Pancreas (tissue), 10 donors: ENCODE measurements at places on chromosomes 2 and 18.

- H3K36me3 ChIP-seq, result no peaks in the 10 kb centered on the region
- DNase-seq, result no peak
- H3K4me1 ChIP-seq, result no peaks in the 10 kb centered on the region
- no peaks in the 10 kb centered on the region for H3K27me3 ChIP-seq
- no peak overlapping the region for H3K27ac ChIP-seq
- peak overlapping the region; percentile 8 for H3K4me3 ChIP-seq
These were observed 88.8 kb downstream of the ZCCHC2 start for GRCh38 chr18:62611453-62612288.

- H3K27ac ChIP-seq, result no peak overlapping the region
- DNase-seq, result no peak
- H3K4me1 ChIP-seq, result no peaks in the 10 kb centered on the region
- H3K36me3 ChIP-seq, result no peaks in the 10 kb centered on the region
- H3K4me3 ChIP-seq, result no peak overlapping the region
These were observed 15.5 kb downstream of the SCTR start for GRCh38 chr2:119508756-119509155.

DNA sequence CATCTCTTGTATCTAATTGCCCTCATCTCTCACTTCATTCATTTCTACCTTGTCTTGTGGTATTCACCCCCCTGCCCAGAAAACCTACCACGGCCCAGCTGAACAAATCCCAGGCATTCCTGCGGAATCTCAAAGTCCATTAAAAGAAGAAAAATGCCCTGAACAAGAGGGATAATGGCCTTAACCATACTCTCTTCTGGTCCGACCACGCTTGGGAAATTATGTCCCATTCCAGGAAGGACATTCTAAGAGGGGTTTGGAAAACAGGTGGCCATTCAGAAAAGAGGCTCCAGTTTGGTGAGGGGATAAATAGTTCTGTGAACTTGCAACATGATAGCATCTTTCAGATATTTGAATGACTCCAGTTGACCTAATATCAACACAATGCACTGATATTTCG, 349.9 kb upstream of the ZNF521 start:
- no peak overlapping the region for H3K4me3 ChIP-seq
- no peaks in the 10 kb centered on the region for H3K27me3 ChIP-seq
- H3K36me3 ChIP-seq, result no peaks in the 10 kb centered on the region
- no peak overlapping the region for H3K27ac ChIP-seq
- H3K4me1 ChIP-seq, result no peaks in the 10 kb centered on the region

DNA sequence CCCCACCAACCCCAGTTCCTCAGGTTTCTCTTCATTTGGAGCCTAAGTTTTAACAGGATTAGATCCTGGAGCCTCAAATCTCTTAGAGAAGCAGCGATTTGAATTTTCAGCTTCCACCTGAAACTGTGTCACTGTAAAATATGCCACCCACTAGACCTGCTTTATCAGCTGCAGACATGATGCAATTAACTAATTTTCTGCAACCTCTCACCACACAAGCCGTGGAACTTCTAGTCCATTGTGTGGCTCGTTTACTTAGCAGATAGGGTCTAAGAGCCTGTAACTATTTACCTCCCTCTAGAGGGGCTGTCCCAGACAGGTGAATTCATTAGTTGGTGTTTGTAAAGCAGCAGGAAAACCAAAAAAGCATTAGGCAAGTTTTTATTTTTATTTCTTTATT, 31.6 kb upstream of the FZD5 start:
- H3K27me3 ChIP-seq, result no peaks in the 10 kb centered on the region
- H3K36me3 ChIP-seq, result no peaks in the 10 kb centered on the region
- DNase-seq, result no peak
- H3K27ac ChIP-seq, result no peak overlapping the region
- H3K4me1 ChIP-seq, result no peaks in the 10 kb centered on the region

- H3K4me1 ChIP-seq, result peaks cover 7% of the 10 kb centered on the region
- DNase-seq, result no peak
- H3K4me3 ChIP-seq, result no peak overlapping the region
- H3K36me3 ChIP-seq, result no peaks in the 10 kb centered on the region
- H3K27me3 ChIP-seq, result no peaks in the 10 kb centered on the region
These were observed 4.9 kb downstream of the RALB start for GRCh38 chr2:120257522-120257921.

GRCh38 chr2:74474899-74475298, 2.4 kb upstream of the MRPL53 start:
- H3K36me3 ChIP-seq, result no peaks in the 10 kb centered on the region
- H3K27ac ChIP-seq, result no peak overlapping the region
- H3K4me1 ChIP-seq, result peaks cover 5% of the 10 kb centered on the region
- H3K4me3 ChIP-seq, result no peak overlapping the region
- no peaks in the 10 kb centered on the region for H3K27me3 ChIP-seq

DNA sequence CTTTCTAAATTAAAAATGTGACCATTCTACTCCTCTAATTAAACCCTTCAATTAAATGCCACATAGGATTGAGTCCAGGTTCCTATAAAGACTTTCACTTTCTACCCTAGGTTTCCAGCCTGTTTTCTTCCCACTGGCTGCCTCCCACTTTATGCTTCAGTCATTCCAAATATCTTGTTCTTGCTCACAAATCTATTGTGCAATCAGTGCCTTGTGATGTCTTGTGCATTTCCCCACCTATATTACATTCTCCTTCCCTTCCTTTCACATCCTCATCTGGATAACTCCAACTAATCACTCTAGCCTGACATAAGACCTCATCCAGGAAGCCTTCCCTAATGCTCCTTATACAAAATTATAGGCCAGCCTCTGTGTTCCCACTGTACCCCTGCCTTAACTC, 281.7 kb upstream of the LRATD1 start:
- no peaks in the 10 kb centered on the region for H3K27me3 ChIP-seq
- H3K36me3 ChIP-seq, result no peaks in the 10 kb centered on the region
- H3K27ac ChIP-seq, result no peak overlapping the region

DNA sequence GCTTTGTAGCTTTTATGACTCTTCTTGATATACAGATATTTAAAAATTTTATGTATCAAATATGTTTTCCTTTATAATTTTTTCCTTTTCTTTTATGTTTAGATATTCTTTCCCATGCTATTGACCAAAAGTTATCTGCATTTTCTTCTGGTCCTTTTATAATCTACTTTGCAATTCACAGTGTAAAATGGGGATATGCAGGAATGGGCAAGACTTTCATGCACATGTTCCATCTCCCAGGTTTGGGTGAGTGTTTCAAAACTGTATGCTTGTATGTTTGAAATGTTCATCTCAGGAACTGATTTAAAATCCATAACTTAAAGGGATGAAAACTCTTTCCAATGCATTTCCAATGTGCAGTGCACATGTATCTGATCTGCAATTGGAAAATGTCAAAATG, 199.9 kb downstream of the MEIS1 start:
- H3K4me1 ChIP-seq, result no peaks in the 10 kb centered on the region
- H3K4me3 ChIP-seq, result no peak overlapping the region
- no peak for DNase-seq

GRCh38 chr2:216695401-216695821, at the start of gene IGFBP5:
TSS of gene IGFBP5 (minus strand) at chr2:216695549. CDS start at chr2:216694775, 774 bp downstream.
- H3K4me3 ChIP-seq, result peak within 1 kb of the TSS; percentile 49
- H3K27me3 ChIP-seq, result no peaks in the 10 kb centered on the region

GRCh38 chr2:241855888-241856422, 2.7 kb downstream of the PDCD1 start:
- H3K27ac ChIP-seq, result no peak overlapping the region
- no peak for DNase-seq
- no peak overlapping the region for H3K4me3 ChIP-seq
- H3K4me1 ChIP-seq, result no peaks in the 10 kb centered on the region
- H3K36me3 ChIP-seq, result no peaks in the 10 kb centered on the region
- no peaks in the 10 kb centered on the region for H3K27me3 ChIP-seq

DNA sequence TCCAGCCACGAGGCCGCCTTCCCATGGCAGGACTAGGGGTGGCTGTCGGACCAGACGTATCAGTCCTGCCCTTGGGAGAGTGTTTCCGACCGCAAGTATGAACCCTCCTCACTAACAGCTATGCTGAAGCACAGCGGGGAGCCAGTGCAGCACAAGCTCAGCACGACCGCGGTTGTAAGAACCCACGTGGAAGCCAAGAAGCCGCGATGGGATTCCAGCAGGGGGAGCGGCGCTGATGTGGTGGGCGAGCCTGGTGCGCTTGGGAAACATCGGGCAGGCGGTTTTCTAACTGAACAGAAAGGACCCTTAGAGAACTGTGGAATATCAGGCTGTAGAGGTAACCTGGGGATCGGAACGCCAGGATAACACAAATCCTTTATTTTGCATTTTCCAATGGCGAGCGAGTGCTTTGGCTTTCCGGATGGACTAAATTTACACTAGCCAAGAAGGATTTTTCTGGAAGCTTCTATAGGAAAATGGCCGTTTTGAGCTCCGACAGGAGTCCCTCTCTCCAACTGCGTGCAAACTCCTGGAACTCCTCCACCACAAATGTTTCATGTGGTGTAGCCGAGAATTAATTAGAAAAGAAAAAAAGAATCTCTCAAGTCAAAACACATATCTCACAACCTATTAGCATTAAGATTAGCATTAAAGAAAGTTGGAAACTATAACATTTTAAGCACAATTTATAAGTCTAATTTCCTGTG, 132.0 kb upstream of the MYCN start:
- no peak overlapping the region for H3K27ac ChIP-seq
- no peak overlapping the region for H3K4me3 ChIP-seq
- H3K4me1 ChIP-seq, result no peaks in the 10 kb centered on the region
- no peaks in the 10 kb centered on the region for H3K27me3 ChIP-seq

DNA sequence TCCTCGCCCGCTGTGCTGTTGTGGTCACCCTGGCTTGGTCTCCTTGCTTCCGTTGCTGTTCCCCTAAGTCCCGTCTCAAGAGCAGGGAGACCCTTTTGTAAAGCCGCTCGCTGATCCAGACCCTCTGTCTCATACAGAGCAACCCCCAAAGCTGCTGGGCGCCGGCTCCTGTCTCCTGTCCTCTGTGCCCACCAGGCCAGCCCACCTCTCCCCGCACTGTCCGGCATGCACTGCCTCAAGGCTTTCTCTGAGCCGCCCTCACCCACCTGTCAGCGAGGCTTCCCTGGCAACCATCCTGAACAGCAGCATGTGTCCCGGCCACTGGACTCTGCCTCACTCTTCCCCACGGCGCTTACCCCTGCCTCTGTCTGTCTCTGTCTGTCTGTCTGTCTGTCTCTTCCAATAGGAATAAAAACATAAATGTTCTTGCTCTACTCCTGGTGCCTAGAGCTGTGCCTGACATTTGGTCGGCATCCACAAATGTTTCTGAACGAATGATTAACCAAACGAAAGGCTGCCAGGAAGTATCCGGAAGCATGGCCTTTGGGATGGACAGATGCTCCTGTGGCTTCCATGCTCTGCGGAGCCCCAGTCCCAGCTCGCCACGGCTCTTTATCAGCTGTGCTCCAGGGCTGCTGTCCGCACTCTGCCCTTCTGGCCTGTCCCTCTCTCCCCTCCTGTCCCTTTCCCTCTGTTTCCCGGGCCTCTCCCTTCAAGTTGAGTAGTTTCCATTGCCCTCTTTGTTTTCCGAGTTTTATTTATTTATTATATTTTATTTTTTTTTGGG, 7.8 kb downstream of the COLEC11 start:
- H3K4me3 ChIP-seq, result no peak overlapping the region
- H3K4me1 ChIP-seq, result no peaks in the 10 kb centered on the region
- no peak overlapping the region for H3K27ac ChIP-seq
- no peak for DNase-seq
- no peaks in the 10 kb centered on the region for H3K36me3 ChIP-seq

DNA sequence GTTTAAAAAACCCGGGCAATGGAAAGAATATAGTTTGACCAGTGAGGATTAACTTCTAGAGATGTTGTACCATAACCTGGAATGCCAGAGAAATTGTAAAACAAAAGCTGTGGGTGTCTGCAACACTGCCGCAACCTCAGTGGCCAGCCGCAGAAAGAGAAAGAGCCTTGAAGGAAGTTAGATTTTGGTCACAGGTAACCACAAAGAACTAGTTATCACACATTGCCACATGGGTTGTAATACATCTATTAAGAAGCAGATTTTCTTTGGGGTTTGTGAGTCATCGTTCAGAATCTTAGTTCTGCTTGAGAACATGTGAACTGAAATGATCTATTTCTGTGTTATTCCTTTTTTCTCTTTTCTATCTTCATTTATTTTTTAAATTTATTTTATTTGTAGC, 222.9 kb upstream of the AGAP1 start:
- H3K36me3 ChIP-seq, result no peaks in the 10 kb centered on the region
- H3K27ac ChIP-seq, result no peak overlapping the region
- no peak overlapping the region for H3K4me3 ChIP-seq
- no peaks in the 10 kb centered on the region for H3K27me3 ChIP-seq
- H3K4me1 ChIP-seq, result no peaks in the 10 kb centered on the region

- H3K27ac ChIP-seq, result no peak overlapping the region
- no peaks in the 10 kb centered on the region for H3K27me3 ChIP-seq
- no peaks in the 10 kb centered on the region for H3K4me1 ChIP-seq
These were observed 235.2 kb upstream of the PIK3C3 start for GRCh38 chr18:41719808-41720207.

DNA sequence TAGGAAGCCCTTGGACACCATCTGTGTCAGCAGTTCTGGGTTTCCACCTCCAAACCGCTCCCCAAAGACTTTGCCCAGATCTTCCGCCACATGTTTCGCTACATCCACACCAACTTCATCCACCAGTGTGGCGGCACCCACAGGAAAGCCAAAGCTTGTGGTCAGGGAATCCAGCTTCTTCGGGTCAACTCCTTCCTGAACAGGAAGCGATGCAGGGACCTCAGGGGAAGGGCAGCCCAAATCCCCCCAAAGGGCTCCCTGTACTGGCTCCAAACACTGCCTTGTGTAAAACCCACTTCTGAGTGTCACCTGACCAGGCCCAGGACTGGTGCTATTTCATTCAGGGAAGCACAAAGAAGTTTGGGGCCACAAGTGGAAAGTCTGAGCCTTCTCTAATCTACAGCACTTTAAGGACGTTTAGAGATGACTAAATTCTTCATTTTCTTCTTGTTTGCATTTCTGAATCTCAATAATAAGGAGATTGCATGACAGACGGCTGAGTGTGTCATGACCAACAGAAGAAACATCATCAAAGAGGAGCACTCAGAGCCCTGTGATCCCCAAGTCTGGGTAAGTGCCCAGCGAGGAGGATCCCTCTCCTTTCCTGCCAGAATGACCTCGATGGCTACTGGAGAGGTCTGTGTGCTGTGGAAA, 20.8 kb downstream of the GAREM2 start:
- H3K4me1 ChIP-seq, result no peaks in the 10 kb centered on the region
- no peaks in the 10 kb centered on the region for H3K27me3 ChIP-seq
- H3K27ac ChIP-seq, result no peak overlapping the region
- peaks cover 71% of the 10 kb centered on the region for H3K36me3 ChIP-seq
- H3K4me3 ChIP-seq, result no peak overlapping the region

DNA sequence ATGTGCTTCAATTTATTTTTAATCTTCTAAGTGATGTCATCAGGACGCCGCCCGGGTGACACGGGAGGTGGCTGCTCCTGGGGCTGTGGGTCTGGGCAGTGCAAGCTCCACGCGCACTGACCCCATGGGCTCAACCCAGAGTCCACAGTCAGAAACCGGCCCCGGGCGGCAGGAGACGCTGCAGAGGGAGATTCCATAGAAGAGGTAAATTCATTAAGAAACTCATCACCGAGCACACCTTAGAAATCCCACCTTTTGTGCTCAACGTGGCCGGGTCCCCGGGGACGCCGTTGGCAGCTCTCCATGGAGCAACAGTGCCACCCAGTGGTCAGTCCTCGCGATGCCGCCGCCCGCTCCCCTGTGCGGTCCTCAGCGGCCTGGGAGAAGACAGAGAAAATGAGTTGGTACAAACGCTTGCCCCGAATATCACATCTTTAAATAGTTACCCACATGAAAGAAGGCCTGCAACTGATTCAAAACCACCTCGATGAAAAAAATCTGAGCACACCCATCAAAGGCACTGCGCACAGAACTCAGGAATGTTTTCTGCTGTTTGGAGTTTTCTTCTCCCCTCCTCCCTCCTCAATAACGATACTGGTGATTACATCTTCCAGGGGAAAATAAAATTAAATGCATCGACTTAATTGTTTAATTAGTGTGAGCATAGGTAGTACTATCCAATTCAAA, 92.6 kb downstream of the CMPK2 start:
- no peaks in the 10 kb centered on the region for H3K4me1 ChIP-seq
- H3K27ac ChIP-seq, result no peak overlapping the region
- DNase-seq, result peak; percentile 67
- no peaks in the 10 kb centered on the region for H3K27me3 ChIP-seq
